NB4 (cell line): ENCODE measurements at places on chromosomes 1 and 21.

- no peak for DNase-seq
Measured at GRCh38 chr1:47765236-47765635, 231.9 kb downstream of the TRABD2B start.

GRCh38 chr1:116910379-116911187 is 867 bp downstream of the PTGFRN start:
- DNase-seq, result peak; percentile 46

- DNase-seq, result no peak
Measured at GRCh38 chr1:154716614-154717527, 108.9 kb upstream of the ADAR start.

- DNase-seq, result no peak
Measured at GRCh38 chr1:205917466-205918238, 25.6 kb downstream of the SLC26A9 start.

DNA sequence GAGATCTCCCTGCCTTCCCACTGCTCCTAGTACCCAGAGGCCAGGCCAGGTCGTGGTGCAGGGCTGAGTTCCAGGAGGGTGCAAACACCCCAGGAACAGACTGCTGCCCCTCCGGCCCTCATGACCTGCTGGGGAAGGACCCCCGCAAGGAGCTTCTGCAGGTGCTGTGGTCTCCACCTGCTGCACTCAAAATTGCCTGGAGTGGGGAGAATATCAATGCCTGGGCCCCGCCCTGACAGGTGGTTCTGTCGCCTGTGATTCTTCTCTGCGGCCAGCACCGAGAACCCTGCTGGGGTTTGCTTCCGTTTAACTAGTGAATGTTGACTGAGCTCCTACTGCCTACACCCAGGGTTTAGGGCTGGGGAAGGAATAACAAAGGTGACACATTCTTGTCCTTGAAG is 2.1 kb upstream of the TFF3 start:
- DNase-seq, result peak; percentile 20

- no peak for DNase-seq
Measured at GRCh38 chr1:26164861-26165842, 3.6 kb downstream of the C1orf232 start.

GRCh38 chr1:228150461-228151179 is 890 bp downstream of the GJC2 start:
- no peak for DNase-seq

DNA sequence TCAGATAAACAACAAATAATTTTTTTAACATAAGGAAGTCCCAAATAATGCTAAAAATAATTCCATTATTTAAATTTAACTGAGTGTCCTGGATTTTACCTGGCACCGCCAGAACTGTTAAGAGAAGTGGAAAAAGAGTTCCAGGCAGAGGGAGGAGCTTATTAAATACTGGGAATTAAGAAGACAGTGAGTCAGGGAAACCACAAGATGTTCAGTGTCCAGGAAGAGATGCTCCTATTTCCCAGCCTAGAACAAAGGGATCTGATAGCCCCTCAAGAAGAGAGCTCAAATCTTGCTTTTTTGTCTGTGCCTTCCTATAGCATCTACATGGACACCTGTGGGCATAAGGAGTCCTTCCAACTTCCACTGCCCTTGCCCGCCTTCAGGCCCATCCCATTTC is 85.9 kb downstream of the PGM1 start:
- DNase-seq, result no peak

DNA sequence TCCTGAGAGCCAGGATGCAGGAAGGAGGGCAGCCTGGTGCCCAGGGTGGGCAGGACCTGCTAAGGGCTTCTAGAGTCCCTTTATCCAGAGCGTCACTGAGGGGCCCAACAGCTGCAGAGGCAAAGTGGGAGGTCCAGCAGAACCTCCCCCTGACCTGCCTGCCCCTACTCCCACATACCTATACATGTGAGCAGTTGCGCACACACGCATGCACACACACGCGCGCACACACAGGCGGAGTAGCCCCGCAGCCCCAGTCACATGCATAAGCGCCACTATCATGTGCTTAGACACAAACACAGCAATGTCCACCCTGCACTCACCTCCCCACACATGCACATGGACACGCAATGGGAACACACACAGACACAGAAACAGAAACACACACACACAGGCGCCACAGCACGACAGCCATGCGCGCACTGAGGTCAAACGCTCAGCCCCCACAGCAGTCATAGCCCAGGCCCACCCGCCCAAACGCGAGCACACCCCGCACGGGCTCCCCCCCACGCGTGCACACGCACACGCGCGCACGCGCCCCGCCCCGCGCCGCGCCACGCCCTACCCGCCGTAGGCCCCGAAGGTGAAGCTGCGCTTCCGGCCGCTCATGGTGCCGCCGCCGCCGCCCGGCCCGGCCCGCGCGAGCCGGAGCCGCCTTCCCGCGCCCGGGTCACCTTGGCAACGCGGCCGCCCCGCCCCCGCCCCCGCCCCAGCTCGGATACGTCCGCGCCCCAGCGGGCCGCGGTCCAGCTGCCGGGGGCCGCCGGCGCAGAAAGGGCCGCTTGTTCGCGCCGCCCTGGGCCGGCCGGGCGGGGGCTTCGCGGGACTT is 17.7 kb downstream of the RAP1GAP start:
- peak; percentile 54 for DNase-seq

- DNase-seq, result no peak
Measured at GRCh38 chr1:100891380-100891779, 3.3 kb downstream of the EXTL2 start.

DNA sequence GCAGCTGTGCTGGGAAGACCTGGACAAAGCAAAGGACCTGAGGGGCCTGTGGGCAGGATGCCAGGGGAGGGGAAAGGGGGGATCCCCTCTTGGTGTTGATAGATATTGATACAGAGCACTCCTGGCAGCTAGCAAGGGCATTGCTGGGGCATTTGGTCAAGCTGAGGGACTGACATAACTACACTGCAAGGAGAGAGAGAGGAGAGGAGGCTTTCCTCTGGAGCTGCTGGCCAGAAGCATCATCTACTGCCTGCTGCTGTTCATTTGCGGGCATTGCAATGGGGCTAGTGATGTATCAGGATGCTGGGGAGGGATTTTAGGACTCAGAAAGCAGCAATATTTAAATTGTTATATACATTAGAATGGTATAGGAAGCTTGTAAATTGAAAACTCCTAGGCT is 142.0 kb downstream of the ZNF648 start:
- no peak for DNase-seq

- DNase-seq, result no peak
Measured at GRCh38 chr1:67355745-67356424, 48.2 kb downstream of the IL12RB2 start.

DNA sequence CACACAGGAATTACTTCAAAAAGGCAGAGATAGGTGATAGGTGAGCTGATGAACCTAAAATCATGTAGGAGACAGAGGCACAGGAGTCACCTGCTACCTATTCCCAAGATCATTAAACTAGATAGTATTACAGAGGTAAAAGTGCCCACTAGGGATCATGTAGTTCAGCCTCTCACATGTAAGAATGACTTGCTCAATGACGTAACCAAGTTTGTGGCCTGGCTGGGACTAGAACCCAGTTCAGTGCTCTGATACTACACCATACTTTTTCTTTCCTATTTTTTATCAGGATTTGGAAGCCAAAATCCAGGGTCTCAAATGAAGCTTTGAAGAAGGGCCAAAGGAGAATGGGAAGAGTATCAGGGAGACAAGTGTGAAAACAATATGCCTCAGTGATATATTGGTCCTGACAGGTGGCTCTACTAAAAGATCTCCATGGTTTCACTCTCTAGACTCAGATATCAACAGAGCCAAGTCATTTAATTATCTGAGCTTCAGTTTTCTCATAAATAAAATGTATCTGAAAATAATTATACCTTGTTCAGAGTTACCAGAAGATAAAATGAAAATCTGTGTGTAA is 87.3 kb upstream of the SLFNL1 start:
- peak; percentile 19 for DNase-seq

DNA sequence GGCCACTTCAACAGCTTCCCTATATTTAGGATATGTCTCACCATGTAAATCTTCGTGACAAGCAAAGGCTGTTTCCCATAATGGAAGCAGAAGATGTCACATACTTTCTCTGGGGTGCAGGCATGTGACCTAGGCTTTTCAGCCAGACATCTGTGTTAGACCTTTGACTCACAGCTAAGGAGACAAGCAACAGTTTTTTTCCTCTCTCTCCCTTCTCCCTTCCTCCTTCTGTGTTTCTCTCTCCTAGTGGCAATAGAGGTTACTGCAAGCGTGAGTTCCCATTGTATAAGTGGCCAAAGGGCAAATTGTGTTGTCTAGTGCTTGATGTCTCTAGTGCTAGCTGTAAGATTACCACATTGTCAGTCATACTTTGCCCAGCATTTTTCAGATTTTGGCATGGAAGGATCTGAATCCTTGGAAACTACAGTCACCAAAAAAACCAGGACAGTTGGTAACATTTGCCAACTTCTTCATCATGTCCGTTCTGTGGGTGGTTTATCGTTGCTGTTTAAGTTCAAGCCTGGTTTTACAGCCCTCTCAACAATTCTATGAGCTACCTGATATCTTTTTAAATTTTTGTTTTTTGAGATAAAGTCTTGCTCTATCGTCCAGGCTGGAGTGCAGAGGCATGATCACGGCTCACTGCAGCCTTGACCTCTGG is 44.4 kb upstream of the RABGAP1L start:
- peak; percentile 71 for DNase-seq

DNA sequence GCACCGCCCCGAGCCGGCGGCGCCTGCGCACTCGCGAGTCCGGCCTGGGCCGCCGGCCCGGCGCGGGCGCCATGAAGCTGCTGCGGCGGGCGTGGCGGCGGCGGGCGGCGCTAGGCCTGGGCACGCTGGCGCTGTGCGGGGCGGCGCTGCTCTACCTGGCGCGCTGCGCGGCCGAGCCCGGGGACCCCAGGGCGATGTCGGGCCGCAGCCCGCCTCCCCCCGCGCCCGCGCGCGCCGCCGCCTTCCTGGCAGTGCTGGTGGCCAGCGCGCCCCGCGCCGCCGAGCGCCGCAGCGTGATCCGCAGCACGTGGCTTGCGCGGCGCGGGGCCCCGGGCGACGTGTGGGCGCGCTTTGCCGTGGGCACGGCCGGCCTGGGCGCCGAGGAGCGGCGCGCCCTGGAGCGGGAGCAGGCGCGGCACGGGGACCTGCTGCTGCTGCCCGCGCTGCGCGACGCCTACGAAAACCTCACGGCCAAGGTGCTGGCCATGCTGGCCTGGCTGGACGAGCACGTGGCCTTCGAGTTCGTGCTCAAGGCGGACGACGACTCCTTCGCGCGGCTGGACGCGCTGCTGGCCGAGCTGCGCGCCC is at the start of gene B3GALT6:
TSS of gene B3GALT6 (plus strand) at position 30 of the 588 bp plus-strand sequence. CDS start at position 72, 42 bp downstream.
- no peak for DNase-seq

DNA sequence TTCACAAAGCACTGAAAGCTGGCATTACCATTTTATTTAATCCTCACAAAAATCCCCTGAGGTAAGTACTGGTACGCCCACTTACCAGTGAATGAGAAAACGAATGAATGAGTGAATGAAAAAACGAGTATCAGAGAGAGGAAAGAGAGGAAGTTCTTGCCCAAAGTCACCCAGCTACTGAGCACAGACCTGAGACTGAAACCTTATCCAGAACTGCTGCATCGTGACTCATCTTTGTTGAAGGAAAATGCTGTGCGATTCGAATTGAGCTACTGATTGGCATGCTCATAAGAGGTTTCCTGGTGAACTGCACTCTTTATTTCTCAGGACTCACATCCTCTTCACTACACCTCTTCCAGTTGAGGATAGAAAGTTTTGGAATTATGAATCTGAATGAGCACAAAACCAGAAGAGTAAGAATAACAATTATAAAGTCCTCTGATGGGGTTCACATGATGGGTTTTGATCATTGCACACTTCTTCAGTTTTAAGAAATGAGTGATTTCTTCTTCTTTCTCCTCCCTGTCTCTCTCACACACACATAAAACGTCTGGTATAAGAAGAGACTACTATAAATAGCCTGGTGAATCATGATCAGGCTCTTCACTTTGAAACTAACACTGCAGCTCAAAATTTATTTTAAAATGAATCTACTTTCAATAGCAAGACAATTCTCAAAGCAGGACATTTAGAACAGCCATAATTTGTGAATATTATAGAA is 32.1 kb downstream of the IL12RB2 start:
- DNase-seq, result peak; percentile 5

GRCh38 chr1:161702250-161702649 is 4.8 kb upstream of the FCRLA start:
- DNase-seq, result no peak
